ENCODE measurements at places on chromosomes 3 and 15.

DNA sequence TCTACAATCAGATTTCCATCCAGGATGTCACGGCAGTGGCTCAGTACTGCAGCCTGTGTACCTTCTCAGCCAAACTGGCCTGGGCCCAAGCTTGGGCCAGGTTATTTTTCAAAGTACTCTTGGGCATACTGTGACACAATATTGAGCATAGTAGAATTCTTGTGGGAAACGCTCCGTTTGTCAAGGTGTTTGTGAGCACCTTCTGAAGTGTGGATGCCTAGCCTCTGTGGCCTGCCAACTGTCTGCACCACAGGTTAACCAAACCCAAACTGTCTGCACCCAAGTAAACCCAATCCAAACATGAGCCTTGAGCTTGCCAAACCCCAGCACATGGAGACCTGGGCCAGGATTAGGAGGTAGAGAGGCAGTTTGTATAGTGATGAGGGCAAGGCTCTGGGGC is 25.4 kb downstream of the CTDSPL start:
- DNase-seq: no peak

DNA sequence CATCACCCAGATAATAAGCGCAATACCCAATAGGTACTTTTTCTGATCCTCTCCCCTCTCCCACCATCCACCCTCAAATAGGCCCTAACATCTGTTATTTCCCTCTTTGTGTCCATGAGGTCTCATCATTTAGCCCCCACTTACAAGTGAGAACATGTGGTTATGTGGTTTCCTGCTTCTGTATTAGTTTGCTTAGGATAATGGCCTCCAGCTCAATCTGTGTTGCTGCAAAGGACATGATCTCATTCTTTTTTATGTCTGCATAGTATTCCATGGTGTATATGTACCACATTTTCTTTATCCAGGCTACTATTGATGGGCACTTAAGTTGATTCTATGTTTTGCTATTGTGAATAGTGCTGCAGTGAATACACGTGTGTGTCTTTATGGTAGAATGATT is 165.4 kb downstream of the MBNL1 start:
- no peak for DNase-seq

GRCh38 chr3:196232154-196232881 is 16.0 kb downstream of the SLC51A start:
- no peak for DNase-seq

- DNase-seq: no peak
Measured at GRCh38 chr15:76378691-76379090, 42.1 kb downstream of the ISL2 start.

- no peak for DNase-seq
Measured at GRCh38 chr3:167673221-167673620, 19.5 kb upstream of the WDR49 start.

DNA sequence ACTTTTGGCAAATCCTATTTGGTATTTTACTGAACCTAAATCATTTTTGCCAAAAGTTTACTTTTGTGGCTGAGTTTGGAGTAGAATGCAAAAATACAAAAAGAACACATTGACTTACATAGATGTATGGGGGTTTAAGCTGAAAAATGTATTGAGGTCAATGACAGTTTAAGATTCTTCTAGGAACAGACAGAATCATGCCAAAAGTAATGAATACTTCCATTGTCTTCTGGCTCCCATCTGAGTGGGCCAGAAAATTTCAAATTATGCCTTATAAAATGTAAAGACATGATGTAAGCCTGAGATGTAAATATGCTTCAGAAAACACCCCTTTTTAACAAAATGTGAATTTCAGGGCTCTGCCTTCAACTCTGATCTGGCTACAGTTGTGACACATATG is 375.1 kb upstream of the DPH6 start:
- no peak for DNase-seq

- no peak for DNase-seq
Measured at GRCh38 chr3:3666664-3667063, 132.6 kb upstream of the LRRN1 start.

GRCh38 chr3:157872902-157873301 is 233.3 kb downstream of the SHOX2 start:
- DNase-seq: no peak

DNA sequence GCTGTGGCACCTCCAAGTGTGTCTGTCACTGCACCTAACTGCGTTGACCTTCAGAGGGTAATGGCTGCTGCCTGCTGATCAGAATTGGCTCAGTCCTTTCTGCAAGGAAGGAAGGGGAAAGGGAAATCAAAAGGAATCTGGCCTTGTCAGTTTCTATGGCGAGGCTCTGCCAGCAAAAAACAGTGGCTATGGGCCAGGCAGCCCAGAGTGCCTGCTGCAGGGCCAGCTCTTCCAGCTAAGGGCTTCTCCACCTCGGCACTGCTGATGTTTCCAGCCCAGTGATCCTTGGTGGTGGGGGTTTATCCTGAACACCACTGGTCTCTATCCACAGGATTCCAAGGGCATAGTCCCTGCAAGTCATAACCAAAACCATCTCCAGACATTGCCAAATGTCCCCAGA is 184.3 kb downstream of the TJP1 start:
- no peak for DNase-seq

DNA sequence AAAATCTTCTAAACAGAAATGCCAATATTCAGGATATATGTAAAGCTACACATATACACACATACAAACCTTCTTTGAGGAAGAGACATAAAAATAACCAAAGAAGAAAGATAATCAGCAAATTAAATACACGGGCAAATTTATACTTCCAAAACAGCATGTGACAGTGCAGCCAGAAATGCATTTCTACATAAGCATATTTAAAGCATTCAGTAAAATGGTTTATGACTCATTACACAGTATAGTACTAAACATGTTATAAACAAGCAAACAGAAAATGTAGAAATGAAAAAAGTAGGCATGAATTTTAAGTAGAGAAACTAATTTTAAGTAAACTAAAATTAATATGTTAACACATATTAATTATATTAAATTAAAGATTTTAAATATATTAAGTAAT is 1717.2 kb downstream of the OTOL1 start:
- no peak for DNase-seq

DNA sequence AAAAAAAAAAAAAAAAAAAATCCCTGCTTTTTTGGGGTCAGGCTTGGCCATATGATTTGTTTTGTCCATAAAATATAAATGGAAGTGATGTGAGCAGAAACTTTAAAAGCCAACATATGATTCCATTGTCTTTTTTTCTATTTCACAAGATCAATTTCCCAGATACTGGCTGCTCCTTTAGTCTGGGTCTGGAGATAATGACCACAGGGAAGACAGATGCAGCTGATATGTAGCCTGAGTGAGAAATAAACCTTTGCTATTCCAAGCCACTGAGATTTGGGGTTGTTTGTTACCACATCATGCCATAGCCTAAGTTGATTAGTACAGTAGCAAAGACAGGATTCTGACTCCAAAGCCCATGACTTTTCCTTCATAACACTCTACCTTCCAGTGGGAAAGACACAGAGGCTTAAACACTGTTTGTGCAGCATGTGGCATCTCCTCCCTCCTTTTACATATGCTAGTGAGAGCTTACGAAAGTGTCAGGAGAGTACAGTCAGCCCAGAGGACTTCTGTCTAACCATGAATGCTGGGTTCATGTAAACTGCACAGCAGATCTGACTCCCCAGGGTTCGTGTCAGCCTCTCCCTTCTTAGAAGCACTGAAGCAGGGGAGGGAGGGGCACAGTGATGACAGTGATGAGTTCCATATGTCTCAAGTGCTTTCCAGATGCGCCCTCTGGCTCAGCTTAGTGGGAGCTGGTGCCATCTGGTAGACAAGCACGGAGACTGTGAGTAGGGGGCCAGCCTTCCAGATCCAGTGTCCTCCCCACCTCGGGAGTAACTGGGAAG is 36.7 kb upstream of the SLC7A14 start:
- DNase-seq: no peak

GRCh38 chr15:101201411-101202174 is 50.3 kb downstream of the CHSY1 start:
- DNase-seq: no peak

- DNase-seq: no peak
Measured at GRCh38 chr3:177932750-177933660, 603.2 kb upstream of the KCNMB2 start.

DNA sequence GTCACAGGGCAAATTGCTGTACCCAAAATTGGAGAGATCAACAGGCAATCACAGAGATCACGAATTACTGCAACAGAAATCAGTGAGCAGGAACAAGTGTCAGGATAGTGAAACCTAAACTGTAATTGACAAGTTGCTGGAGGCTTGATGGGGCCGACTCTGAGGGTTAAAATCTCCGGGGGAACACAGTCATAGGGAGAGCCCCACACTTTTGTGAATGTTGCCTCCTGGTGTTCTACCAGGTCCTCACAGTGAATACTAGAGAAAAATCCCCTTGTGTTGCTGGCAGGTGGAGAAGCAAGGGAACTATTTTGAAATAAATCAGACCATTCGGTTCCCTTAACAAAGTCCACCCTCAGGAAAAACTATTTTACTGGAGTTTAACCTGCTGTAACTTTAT is 697.5 kb upstream of the CBLB start:
- DNase-seq: no peak

DNA sequence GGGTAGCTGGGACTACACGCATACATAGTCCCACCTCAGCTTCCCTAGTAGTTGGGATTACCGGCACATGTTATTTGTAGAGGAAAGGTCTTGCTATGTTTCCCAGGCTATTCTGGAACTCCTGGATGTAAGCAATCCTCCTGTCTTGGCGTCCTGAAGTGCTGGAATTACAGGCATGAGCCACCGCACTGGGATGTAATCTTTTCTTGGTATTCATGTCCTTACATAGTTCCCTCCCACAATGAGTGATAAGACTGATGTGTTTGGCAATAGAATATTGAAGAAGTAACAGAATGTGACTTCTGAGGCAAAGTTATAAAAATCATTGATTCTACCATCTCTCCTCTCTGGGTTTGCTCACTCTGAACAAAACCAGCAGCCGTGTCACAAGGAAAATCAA is 22.7 kb upstream of the ALCAM start:
- DNase-seq: no peak

DNA sequence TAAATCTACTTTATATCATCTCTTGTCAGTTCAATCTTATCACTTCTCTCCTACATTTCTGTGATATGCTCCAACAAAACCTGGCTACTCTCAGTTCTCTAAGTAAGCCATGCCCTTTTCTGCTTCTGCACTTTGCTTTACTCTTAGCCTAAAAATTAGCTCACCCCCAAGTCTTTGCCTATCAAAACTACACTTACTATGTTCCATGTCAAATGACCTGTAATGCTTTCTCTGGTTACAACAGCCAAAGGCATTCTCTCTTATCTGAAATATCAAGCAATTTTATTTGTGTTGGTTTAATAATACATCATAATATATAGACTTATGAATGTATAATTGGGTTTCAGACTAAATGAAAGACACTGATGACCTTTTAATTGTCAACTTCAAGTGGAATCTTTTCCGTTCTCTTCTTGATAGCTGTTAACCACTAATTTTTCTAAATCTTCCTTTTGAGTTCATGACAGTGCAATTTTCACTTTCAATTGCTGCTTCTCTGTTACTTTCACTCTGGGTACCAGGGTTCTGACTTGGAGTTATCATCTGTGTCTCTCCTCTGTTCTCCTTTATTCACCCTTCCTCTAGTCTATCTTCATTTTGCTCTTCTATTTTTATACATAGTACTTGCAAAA is 619.0 kb upstream of the GOLIM4 start:
- DNase-seq: no peak

DNA sequence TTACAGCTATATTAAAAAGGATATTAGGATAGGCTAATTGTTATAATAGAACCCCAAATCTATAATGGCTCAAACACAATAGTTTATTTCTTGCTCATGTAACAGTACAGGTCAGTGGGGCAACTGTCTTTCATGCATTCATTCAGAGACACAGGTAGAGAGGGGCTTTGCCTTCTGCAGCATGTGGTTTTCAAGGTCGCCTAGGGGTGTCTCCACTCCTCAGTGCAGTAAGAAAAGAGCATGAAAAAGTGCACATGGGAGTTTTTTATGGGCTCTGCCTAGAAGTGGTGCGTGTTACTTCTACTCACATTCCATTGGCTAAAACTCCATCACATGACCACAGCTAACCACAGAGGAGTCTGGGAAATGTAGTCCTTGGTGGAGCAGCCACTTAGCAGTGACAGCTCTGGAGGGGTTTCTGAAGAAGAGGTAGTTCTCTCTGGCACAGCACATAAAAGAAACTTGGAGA is 1.8 kb downstream of the ZBTB38 start:
- no peak for DNase-seq

GRCh38 chr15:99702895-99703602 is 30.2 kb downstream of the LYSMD4 start:
- no peak for DNase-seq

DNA sequence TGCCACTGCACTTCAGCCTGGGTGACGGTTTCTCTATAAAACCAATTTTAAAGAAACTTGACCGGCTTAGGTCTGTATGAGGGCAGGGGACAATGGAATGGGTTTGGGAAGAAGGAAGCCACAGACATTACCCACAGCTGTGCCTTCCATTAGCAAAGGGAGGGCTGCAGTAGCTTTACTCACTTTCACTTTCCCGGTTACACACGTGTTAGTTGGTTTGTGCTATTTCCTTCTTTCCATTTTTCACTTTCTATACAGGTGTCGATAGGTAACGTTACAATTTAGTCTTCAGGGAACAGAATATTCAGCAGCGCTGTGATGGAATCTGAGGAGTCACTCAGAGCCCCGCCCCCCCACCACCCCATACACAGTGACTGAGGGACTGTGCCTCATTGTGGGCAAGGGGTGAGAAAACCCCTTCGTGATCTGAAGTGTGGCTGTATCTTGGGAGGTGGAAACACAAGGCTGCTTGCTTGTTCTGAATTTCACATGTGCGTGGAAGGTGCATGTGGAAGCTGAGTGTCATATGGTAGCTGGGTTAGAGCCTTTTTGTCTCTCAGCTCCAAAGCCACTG is 44.8 kb upstream of the RPL32 start:
- peak; percentile 26 for DNase-seq

- DNase-seq: no peak
Measured at GRCh38 chr15:89395461-89395871, 60.8 kb upstream of the POLG start.

GRCh38 chr3:107727102-107727501 is 204.3 kb downstream of the BBX start:
- no peak for DNase-seq
